H54 (cell line): ENCODE measurements at places on chromosomes 6 and 20.

DNA sequence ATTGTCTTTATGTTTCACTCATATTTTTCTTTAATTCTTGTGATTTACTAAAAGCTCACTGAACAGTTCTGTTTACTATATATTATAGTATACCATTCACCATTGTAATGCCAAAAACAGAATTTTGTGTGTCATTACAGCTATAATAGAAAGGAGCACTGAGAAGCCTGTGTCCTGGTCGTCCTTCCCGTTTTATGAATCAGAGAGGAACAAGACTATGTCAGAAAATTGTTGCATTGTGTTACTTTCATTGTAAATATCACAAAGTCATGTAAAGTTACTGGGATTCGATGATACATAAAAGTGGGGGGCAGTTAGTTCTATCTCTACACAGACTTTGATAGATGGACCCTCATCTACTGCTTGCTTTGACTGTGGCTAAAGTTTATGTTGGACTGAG lies 145.1 kb downstream of the QKI start:
- DNase-seq = no peak

DNA sequence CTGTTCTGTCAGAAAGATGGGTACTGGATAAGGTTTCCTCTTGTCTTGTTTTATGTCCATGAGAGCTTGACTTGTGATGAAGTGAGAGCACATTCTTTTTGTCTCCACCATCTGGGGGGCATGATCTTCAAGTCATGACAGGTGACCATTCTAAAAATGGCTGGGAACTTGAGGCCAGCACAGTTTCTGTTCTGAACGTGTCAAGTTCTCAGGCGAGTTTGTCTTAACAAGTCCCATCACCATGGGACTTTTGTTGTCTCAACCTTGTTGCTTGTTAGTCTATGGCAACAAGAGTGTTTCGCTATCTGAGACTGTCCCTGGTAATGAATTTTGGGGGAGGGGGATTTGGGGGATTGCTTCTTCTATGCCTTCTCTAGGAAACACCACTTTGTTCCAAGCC lies 25.6 kb upstream of the ENPP4 start:
- DNase-seq = no peak

DNA sequence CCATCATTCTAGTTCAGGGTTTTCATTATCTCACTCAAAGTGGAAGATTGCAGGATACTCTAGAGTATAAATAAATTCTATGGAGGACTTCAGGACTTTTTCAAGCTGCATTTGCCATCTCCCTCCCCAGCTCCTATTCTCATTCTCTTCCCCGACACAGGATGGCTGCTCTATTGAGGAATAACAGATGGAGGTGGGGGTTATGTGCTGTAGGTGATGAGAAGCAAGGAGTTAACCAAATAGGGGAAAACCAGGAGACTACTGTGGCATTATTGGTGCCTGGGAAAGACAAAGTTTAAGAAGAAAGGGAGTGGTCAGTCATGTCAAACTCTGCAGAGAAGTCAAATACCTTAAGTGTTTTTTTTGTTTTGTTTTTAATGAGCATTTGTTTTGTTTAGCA lies 109.3 kb downstream of the GRIK2 start:
- no peak for DNase-seq

DNA sequence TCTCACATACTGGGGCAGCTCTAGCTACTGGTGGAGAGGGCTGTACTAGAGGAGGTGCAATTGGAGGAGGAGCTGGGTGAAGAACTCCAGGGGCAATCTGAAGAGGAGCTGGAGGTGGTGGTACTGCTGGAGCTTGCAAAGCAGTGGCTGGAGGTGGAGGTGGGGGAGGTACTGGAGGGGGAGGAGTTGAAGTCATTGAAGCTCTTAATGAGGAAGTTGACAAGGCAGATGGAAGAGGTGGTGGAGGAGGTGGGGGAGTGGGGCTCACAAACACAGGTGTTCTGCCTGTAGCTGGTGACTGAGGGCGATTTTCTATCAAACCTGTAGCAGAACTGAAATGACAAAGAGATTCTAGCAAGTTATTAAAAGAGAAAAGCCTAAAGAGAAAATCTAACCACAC lies 77.6 kb downstream of the WASF1 start:
- DNase-seq = no peak

- no peak for DNase-seq
These were observed 40.4 kb upstream of the MCUR1 start for GRCh38 chr6:13854716-13855250.

DNA sequence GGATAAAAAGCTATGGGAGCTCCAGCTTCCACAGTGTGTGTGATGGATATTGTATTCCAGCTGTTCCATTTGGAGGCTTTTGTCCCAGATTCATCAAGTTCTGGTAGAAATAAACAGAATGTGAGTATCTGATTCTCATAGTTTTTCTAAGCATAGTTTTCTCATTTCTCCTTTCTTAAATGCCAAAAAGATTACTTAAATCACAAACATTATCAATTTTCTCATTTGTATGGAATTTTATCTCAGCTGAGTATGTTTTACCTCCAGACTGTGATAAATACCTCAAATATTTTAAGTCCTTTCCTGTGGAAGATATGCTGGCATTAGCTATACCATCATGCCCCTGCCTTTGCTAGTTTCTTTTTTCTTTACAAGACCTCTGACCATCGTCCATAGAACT lies 767.3 kb downstream of the TFAP2A start:
- DNase-seq = no peak

- no peak for DNase-seq
These were observed 81.3 kb upstream of the SIRPA start for GRCh38 chr20:1813674-1814635.
